GM12878 (cell line): ENCODE measurements at places on chromosomes 7 and 10. TPM values are rescaled to one million over a fixed set of nuclear protein-coding genes. Genes with fewer than 3 reads are reported as not detected.

Gene CTBP2
- polyA plus RNA-seq: 0.15 and 0.20 TPM in 2 replicates

Gene CLCN1
- 0.30 TPM in 1 of 2 replicates, not detected in the other for polyA plus RNA-seq

- peak; percentile 44 for DNase-seq
These were observed 46.3 kb upstream of the NANOS1 start for GRCh38 chr10:118983263-118983662.

DNA sequence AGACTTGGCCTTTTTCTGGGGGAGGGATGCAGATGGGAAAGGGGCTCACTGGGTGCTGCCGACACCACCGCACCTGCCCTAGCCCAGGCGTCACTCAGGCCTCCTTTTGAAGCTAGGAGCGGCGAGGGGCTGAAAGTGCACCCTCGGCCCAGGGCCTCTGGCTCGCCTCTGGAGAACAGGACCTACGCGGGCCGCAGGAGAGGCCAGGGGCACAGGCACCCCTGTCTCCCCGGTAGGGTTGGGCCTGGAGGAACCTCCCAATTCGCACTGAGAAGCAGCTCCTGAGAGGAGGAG lies 46.5 kb upstream of the PRKAR1B start:
- no peak for DNase-seq

DNA sequence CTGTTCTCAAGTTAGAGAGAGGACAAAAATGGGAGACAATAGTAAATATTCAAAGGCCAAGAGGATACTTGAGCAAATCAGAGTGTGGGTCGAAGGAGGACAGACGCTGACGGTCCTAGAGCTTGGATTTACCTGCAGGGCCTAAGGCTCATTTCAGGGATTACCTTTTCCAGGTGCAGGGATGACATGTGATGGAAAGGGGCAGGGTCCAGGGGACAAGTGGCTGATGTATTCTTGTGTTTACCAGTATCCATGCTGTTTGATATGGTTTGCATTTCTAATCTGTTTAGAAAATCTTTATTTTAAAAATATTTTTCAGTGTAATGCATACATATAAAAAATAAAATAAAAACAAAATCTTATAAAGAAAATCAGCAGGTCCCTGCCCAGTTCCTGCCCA lies 5.3 kb downstream of the GALNTL5 start:
- DNase-seq: no peak

Gene ALDH18A1
- polyA plus RNA-seq: 107 and 119 TPM in 2 replicates

DNA sequence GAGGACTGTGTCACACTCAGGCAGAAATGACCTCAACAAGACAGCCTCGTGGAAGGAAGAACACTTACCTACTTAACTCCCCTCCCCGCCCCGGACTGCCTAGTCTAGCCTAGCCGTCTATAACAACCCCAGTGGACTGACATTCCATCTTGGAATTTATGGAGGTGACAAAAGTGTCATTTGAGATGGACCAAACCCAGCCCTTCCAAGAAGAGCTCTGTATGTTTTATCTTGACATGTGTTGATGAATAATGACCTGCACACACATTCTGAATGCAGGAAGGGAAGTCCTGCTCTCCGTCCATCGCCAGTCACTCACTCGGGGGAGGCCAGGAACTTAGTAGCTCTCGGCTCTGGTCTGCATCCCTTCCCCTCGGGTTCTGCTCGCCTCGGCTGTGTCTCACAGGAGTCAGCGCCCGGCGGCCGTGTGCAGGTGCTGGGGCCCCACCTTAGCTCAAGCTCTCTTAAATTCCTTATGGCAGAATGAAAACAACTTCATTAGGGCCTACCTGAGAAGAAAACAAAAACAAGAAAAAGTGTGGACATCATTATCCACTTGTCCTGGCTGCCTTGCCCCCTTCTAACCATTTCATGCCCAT lies 140.9 kb upstream of the NPS start:
- no peak for DNase-seq

Gene AKR1C3
- polyA plus RNA-seq: not detected in 2 replicates

Gene NME8
- polyA plus RNA-seq: 0.24 TPM in 1 of 2 replicates, not detected in the other

Gene BMI1
- polyA plus RNA-seq: 15.7 and 17.4 TPM in 2 replicates

Gene ZMIZ1
- polyA plus RNA-seq: 14.6 and 16.1 TPM in 2 replicates

- DNase-seq: no peak
These were observed 169.1 kb downstream of the EGFR start for GRCh38 chr7:55187701-55188491.

Gene CASTOR2
- polyA plus RNA-seq: not detected in 2 replicates
